Stimulated activated CD4-positive, alpha-beta T cell treated with anti-CD3 and anti-CD28 coated beads, Interleukin-15, amount 100 ng/mL, for 48 hours (primary cell): ENCODE measurements at places on chromosomes 11 and 22.

DNA sequence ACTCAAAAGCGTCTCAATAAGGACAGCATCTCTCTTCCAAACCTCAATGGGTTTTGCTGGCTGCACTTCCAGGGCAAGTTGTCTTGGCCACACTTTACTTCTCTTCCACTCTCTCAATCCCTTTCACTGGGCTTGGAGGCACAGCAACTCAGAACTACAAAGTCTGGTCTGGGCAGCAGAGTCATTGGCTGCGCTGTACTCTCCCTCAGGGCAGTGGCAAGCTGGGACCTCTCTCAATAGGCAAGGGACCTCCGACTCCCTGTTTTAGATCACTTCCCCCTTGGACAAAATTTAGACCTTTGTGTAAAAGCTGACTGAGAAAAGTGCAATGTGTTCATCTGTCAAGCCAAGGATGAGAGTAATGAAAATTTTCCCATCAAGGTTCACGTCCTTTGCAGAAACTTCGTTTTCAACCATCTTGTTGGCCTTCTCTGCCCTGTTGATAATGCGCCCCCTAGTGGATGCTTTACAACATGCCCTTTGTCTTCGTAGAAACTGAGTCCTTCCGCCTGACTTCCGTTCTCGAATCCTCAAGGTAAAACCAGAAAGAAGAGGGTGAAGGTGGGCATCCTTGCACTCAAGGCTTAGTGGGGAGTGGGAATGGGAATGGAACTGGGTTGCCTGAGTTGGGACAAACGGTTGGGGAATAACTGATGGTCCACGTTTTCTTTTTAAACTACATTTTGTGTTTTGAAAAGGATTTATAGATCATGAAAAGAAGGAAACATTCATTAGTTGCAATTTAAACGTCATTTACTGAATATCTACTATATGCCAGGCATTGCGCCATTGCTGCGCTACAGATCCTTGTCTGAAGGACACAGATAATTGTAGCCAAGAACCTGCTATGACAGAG is 99.1 kb downstream of the CD44 start:
- peak; percentile 61 for DNase-seq

DNA sequence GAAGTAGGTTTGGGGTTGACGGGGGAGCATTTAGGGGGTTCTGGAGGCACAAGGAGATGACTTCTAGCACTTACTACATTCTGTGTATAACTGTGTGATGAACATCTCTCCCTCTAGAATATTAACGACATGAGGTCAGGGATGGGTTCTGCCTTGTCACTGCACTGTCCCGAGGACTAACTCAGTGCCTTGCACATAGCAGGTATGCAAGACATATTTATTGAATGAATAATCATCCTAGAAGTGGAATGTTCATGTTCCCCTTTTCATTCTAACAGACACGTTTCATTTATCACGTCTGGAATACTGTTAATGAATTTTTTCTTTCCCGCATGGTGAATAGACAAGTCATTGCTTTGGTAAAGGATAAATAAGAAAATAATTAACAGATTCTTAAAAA is 12.6 kb downstream of the SYT13 start:
- DNase-seq, result no peak

- DNase-seq, result no peak
These were observed 789.8 kb upstream of the API5 start for GRCh38 chr11:42521994-42522393.

GRCh38 chr11:108160970-108161566 is 39.7 kb downstream of the ACAT1 start:
- DNase-seq, result no peak

DNA sequence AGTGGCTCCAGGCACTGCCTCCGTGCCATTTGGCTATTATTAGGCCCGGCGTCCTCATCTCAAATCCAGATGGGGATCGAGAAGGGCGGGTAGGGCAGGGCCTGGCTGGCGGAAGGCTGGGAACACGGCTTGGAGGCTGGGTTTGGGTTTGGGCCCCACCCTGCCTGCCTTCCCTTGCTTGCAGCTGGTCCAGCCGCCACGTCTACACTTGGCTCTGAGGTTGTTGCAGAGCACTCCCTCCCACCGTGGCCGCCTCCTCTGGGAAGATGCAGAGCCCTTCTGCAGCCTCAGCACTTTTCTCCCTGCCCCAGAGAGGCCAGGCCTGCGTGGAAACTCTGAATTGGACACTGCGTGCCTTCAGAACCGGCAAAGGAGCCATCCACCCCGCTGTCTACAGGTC is 5.2 kb upstream of the SMTN start:
- no peak for DNase-seq

- DNase-seq, result no peak
These were observed 569 bp upstream of the YPEL1 start for GRCh38 chr22:21736084-21736642.

- DNase-seq, result no peak
These were observed 6.7 kb upstream of the TRMU start for GRCh38 chr22:46328797-46329196.

DNA sequence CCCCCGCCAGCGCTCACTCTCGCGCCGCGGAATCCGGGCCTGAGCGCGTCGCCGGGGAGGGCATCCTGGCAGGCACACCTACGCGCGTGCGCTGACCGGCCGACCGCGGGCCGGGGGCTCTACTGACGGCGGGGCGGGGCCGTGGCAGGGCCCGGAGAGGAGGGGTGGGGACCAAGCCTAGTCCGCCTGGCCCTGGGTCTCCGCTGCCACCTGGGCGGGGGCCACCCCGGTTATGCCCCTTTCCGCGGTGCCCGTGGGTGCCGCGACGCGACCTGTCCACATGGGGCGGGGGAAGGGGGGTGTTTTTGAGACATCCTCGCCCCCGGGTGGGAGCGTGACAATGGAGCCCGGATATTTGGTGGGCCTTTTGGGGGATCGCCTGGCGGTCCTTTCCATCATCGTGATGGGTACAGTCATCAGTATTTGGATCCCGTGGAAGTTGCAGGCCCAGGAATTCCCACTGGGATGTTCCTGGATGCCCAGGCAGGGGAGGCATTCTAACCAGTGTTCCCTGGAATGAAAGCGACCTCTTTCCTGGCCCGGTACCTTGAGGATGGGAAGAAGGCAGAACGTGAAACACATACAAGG is 2.2 kb downstream of the NCAM1 start:
- DNase-seq, result no peak

DNA sequence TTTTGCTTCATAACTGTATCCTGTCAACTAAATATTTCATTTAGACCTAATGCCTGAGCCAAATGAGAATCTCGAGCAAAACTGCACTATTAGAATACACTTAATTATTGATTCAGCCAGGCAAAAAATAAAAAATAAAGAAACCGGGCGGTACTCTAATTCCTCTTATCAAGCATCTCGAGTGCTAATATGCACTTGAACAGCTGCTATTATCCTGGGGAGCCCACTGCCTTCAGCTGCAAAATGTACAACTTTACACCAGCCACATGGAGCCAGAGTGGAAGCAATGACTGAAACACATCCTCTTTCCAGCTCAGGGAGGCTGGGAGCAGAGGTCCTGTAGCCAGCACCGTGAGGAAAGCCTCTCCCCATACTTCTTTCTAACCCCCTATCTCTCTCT is 390.0 kb upstream of the CADM1 start:
- no peak for DNase-seq

DNA sequence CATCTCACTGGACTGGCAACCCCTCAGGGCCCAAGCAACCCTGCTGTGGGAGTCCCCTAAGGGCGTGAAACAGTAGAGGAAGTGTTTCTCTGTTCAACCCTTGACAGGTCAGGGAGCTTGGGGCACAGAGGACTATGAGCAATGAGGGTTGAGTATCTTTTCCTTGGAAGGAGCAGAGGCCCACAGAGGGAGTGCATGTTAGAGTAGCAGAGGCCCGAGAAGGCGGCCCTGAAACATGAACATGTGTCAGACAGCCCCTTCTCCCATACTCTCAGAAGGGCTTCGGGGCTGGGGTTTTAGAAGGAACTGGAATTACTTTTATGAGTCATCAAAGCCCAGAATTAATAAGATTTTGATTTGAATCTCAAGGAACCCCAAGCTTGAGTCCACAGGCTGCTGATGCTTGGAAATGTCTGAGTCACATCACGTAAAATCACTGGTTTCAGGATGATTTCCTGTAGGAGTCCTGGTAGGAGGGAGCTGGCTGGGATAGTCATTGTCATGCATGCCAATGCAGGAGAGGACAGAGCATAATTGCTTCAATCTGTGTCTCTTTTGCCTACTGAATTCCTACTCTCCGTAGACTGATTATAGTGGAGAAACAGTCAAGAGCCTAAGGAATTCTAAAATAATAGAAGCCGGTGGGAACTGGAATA is 22.6 kb downstream of the C11orf71 start:
- DNase-seq, result no peak

DNA sequence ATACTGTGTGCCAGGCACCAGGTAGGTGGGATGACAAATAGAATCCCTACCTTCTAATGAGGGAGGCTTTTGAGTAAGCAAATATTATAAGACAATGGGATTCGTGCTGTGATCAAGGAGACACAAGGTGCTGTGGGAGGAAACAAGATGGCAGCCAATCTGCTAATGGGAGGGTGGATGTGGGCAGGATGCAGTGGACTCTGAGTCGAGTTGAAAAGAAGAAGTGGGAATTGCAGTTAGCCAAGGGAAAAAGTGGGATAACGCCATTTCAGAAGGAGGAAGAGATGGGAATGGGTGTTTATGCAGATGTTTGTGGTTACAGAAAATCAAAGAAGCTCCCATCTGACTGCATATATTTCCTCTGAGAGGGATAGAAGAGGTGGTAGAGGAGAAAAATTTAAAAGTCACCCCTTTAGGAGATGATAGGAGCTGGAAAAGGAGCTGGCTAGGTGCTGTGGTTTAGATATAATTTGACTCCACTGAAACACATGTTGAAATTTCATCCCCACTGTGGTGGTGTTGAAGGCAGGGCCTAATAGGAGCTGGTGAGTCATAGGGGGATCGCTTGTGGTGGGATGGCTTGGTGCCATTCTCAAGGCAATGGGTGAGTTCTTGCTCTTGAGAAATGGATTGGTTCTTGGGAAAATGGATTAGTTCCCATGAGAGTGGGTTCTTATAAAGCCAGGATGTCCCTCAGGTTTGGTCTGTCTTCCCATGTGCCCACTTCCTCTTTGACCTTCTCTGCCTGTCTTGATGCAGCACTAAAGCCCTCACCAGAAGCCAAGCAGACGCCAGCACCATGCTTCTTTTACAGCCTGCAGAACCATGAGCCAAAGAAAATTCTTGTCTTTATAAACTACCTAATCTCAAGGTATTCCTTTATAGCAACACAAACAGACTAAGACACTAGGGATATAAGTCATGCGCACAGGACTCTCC is 30.0 kb upstream of the POU2AF1 start:
- DNase-seq, result no peak

GRCh38 chr11:9735919-9736318 is 72.0 kb downstream of the SWAP70 start:
- no peak for DNase-seq
